Tongue (tissue), 3 donors: ENCODE measurements at places on chromosomes 7 and 10. TPM values are rescaled to one million over a fixed set of nuclear protein-coding genes. Genes with fewer than 3 reads are reported as not detected.

The CYP2C8 gene
- 0.31 TPM for total RNA-seq

The SHTN1 gene
- 6.4 TPM for total RNA-seq

DNA sequence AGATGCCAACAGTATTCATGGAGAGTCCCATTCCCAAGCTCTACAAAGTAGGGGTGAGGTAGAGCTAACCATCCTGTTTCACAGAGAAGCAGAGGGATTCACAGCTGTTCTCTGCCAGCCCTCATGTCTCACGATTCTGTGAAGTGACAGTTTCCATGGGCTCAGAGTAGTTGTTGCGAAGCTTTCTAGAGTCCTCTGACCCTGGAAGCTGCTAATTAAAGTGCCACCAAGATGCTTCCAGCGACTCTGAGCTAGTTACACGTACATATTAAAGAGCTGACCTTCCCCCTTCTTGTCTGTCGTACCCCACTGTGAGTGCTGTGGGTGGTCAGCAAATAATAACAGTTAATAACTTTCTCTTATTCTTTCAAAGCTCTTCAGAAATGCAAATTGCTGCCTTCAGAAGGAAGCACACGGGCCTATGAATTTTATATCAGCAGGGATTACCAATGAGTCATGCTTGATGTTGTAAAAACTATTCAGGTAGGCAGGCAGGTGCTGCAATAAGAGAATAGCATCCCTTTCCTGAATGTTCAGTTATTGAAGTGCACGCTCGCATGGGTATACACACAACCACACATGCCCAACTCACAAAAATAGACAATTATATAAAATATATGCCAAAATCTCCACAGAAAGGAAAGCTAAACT is 34.1 kb downstream of the DNAJB9 start:
- no peak for DNase-seq

The WDR86 gene
- 13.1 TPM for total RNA-seq

The TUBAL3 gene
- 0.31 TPM for total RNA-seq
